Hematopoietic multipotent progenitor cell treated with erythropoietin and hydrocortisone succinate and interleukin-3 and kit ligand, for 15 days (in vitro differentiated cells): ENCODE measurements at places on chromosomes 2 and 18.

DNA sequence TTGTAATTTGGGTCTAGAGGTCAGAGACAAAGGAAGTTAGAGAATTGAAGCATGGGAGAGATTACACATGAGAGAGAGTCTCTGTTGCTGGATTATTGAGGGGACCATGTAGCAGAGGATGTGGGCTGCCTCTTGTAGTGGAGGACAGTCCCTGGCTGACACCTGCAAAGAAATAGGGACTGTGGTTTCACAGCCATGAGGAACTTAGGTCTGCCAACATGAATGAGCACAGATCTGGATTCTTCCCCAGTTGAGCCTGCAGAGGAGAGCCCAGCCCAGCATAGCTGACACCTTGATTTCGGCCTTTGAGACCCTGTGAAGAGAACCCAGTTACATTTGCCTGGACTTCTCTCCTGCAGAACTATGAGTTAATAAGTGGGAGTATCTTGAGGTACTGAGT, 179.5 kb upstream of the TWIST2 start:
- DNase-seq: no peak

- no peak for DNase-seq
These were observed 122.7 kb upstream of the SMAD7 start for GRCh38 chr18:49073437-49073836.

DNA sequence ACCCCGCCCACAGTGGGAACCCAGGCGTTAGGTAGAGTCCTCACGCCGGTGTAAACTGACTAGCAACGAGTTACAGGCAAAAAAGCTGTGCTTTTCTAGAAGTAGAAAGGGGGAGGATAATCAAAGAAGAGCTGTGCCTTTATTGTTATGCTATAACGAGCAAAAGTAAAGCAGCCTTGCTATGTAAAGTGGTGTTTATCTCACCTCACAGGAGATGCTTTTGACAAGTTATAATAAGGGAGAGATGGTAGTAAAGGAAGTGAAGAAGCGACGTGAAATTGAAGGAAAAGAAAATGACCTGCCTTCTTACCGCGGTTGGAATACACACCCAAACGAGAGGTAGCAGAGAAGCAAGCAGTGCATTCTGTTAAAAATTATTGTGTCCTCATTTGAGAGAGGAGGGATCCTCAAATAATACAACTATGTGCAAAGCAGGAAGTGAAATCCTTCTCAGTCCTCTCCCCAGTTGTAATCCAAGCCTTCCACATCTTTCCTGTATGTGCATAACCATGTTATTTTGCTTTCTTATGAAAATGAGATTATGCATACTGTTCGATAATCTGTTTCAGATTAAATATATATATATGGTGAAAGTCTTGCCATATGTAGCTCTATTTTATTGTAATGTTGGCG, 962 bp downstream of the TANK start:
- no peak for DNase-seq

GRCh38 chr2:27966466-27966865, 75.9 kb downstream of the BABAM2 start:
- no peak for DNase-seq

DNA sequence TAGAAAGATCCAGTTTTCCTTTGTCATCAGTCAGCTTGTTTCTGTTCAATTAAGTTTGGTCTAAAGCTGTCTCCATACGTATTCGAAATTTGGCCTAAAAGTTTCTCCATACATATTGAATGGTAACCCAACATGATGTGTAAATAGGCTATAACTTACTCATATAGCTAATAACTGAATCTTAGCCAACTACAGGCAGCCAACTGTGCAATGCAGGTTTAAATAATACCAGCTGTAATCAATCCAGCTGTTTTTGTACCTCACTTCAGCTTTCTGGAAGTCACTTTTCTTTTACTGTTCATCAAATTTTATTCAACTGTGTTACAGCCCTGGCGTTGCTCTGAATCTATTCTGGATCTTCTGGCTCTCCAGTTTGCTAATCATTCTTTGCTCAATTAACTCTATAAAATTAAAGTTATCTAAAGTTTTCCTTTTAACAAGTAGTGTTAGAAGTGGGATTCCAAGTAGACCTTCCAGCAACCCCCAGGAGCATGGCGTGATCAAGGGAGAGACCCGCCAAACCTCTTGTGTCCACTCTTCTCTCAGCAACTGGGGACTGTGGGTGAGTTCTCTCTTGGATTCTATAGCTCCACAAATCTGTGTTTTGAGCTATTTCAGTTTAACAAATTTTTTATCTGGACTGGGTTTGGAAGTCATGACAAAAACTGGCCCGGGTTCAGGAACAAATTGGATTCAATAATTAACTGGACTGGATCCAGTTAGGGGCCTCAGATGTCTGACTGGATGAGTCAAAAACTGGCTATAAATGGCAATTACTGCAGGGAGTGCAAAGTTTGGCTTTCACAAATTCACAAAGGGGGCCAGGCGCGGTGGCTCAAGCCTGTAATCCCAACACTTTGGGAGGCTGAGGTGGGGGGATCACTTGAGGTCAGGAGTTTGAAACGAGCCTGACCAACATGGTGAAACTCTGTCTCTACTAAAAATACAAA, 329.7 kb upstream of the ST6GAL2 start:
- DNase-seq: no peak

- DNase-seq: no peak
These were observed 23.2 kb downstream of the SLC4A3 start for GRCh38 chr2:219650426-219651248.

DNA sequence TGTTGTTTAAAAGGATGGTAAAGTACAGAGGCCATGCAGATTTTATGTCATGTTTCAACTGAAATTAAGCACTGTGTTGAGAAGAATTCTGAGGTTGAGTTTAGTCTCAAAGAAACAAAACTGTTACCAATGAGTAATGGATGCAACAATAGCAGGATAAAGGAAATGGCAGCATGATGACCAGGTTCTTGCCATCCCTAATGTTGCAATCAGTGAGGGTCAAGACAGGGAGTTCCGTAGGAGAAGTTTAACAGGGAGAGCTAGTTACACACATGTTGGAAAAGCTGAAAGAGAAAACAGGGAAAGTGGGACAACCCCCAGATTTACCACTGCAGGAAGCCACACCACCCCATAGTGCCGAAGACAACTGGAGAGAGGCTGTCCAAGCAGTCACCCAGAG, 343.8 kb upstream of the EPHA4 start:
- no peak for DNase-seq

- DNase-seq: peak; percentile 52
These were observed 36.3 kb downstream of the PREPL start for GRCh38 chr2:44324971-44325426.

DNA sequence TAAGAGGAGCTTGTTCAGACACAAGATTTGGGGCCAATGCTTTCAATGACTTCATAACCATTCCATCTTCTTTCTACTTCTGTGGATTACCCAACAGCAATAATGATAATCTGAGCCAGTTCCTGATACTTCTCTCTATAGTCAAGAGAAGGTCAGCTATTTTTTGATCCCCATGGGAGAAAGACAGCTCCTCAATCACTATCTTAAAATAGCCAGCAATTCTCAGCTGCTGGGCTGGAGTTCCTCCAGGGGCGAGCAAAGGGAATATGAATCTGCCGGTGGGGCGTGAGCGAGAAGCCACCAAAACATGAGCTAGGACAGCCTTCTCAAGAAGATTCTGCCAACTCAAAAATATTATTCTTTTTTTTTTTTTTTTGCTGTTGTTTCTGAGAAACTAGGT, at the start of gene TMEM182:
Gene TMEM182, plus strand, starts transcription at position 269 of the 400 bp plus-strand sequence. CDS start 187 bp downstream, outside the sequence.
- no peak for DNase-seq

- DNase-seq: peak; percentile 16
These were observed 11.8 kb downstream of the MAPRE3 start for GRCh38 chr2:26982102-26982742.

- DNase-seq: no peak
These were observed 26.9 kb upstream of the YWHAQ start for GRCh38 chr2:9657731-9658130.

DNA sequence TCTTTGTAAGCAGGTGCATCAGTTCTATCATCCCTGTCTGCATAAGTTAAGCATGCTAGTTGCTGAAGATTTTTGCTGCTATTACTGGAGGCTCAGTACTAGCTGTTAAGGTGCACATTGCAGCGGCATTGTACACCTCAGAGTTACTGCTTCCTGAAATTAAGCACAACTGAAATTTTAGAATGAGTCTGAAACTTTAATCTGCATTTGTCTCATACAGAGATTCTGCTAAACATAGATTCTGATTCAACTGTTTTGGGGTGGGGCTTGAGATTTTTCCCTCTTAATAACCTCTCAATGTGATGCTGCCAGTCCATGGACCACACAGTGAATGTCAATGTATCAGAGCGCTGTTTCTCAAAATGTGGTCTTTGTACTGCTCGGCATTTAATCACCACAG, 585.7 kb upstream of the GCFC2 start:
- DNase-seq: no peak

DNA sequence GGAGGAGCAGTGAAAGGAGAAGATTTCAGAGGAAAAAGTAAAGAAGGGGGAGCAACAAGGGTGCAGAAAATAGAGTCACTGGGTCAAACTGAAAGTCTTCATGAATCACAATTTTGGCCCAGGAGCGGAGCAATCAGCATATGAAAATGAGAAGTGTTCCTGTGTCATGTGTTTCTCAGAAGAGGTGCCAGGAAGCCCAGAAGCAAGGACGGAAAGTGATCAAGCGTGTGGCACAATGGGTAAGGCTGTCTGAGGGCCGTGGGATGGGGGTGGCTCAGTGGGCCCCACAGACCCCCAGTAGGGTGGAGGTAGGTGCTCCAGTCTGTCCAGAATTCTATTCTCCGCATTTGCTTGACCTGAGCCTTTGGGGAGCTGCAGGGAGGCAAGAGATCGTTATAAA, 44.2 kb downstream of the SP140 start:
- no peak for DNase-seq

- no peak for DNase-seq
These were observed 31.3 kb upstream of the TOGARAM2 start for GRCh38 chr2:28949617-28950305.

DNA sequence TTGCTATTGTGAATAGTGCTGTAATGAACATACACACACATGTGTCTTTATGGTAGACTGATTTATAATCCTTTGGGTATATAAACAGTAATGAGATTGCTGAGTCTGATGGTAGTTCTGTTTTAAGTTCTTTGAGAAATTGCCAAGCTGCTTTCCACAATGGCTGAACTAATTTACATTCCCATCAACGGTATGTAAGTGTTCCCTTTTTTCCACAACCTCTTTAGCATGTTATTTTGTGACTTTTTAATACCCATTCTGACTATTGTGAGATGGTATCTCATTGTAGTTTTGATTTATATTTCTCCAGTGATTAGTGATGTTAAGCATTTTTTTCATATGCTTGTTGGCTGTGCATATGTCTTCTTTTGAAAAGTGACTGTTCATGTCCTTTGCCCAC, 86.7 kb downstream of the TTC27 start:
- no peak for DNase-seq

DNA sequence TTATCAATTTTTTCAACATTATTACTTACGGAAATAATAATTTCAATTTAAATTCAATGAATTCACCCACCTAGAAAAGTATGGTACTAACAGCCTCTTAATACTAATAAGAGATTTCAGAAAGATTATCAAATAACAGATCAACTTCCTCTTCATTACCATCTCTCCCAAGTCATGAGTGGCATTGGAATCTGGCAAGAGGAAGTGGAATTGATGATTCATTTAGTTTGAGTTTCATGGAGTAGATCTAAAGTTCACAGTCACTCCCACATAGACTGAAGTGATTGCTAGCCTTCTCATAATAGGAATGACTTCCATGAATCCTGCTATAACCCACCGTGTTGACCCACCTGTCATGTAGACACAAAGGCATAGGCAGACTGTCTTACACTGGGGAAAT, 77.7 kb upstream of the WDR75 start:
- DNase-seq: no peak

- DNase-seq: no peak
These were observed 25.4 kb upstream of the ATOH8 start for GRCh38 chr2:85728342-85728741.

DNA sequence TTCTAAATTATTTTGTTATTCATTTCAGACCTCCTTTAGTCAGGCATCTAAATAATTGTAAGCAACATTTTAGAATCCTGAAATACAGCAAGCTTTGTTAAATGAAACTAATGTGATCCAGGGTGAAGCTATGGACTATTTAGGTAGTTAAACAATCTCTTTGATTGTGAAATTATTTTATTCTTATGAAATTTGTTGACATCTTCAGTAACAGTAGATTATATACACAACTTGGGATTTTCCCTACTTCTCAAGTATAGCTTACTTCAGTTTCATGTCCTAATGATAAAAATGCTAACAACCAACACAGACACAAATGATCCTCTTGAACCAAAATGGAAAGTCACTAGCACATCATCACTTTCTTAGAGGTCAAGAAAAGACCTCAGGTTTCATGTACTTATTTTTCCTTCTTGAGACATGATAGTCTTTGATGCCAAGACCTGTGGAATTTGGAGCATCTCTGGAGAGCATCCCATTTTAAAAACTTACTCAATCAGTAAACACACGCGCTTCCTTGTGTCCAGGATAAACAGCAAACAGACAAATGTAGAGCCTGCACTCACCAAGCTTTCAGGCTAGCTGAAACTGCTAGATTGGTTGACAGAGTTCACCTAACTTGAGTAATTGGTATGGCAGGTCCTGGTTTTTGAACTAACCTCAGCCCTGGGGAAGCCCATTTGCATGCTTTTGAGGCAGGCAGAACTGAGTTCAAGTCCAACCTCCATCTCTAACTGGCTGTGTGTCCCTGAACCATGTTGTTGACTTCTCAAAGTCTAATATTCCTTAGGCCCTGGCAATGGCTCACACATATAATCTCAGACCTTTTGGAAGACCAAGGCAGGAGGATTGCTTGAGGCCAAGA, 47.8 kb downstream of the KCTD18 start:
- no peak for DNase-seq

DNA sequence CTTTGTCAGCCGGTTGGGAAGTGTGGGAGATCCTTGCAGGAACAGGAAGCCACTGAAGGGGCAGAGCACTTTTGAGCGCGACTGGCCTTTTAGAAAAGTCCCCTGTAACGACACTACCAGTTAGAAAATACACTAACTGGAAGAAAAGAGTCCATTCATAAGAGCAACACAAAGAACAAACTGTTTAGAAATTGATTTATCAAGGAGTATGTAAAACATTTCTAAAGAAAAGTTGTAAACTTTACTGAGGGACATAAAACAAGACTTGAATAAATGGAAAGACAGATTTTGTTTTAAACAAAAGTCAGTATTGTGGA, 29.8 kb upstream of the POMC start:
- no peak for DNase-seq

- no peak for DNase-seq
These were observed 4.7 kb downstream of the HMSD start for GRCh38 chr18:63953811-63954210.

- no peak for DNase-seq
These were observed 146.7 kb upstream of the L3MBTL4 start for GRCh38 chr18:6561420-6561861.
